ENCODE measurements at places on chromosomes 5 and 9.
A peak's percentile ranks its signal among the peaks of the same experiment; 100 is the strongest.

- DNase-seq, result peak; percentile 86
These were observed 77.4 kb upstream of the DMRT1 start for GRCh38 chr9:764105-764524.

DNA sequence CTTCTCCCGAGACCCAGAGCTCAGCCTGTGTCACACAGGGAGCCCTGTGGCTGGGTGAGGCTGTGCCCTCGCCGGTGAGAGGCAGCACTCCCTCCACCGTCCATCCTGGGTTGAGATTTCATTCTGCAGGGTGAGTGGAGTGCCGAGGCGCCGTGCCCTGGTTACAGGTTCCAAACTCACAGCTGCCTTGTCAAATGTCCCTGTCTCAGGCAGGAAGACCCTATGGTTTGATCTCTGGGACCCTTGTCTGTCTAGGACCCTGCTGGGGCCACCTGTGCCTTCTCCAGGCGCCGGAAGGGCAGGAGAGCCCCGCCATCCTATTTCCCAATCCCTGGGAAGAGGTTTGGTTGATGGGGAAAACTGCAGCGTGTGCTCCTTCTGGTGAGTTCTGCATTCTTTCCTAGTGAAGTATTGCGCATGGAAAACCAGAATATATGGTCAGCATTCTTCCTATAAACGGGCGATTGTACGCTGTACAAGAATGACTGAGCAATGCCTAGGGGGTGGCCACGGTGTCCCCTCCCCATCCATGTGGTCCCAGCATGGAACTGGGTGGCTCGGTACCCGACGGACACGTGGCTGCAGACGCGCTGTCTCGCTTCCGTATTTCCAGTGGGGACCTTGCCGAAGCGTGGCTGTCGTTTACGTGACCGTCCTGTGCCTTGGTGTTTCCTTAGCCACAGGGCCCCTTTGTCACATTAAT lies 95.9 kb upstream of the COL5A1 start:
- no peak for DNase-seq

- no peak for DNase-seq
These were observed 14.4 kb downstream of the FREM1 start for GRCh38 chr9:14895806-14896205.

DNA sequence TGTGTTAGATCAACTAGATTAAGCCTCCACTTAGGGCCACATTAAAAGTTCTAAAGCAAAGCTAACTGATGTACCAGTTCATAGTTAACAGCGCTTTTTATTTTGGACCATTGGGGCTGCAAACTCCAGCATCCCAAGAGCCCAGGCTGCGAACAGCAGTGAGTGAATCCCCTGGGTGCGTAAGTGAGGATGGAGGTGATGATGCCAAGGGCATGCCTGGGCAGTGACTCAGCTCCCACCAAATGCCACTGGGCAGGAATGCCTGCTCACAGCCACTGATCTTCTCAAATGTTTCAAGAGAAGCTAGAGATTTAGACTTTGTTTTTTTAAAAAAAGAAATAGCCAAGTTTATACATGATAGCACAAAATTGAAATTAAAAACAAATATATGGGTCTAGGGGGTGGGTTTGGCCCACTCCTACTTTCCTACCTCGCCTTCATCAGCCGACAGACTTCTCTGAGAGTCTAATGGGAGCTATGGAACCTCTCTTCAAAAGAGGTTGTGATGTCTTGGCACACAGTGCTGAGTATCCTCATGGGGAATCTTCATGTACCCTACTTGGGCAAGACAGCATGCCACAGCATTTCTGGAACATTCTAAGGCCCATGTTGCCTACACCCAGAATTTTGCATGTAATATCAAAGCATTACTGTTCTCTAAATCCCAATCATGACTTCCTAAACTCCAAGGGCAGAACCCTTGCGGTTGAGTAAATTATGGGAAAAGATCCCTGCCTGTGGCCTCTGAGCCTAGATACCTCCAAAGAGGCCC lies 398.1 kb downstream of the EBF1 start:
- DNase-seq, result peak; percentile 68

DNA sequence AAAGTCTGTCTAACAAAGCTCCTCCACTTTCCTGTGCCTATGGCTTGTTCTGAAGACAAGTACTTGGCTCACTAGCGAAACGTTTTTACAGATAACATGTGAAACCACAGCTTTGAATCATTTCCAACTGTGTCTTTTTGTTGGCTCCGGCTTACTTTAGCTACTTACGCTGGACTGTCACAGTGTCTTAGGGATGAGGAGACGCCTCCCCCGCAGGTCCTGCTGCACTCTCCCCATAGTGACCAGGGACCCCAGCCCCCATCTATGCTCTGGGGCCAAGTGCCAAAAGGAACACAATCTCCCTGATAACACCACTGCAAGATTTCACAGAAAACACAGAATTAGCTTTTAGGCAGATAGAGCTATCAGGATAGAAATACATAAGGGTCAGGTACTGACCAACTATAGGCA lies 219.1 kb downstream of the ADAMTS6 start:
- no peak for DNase-seq

DNA sequence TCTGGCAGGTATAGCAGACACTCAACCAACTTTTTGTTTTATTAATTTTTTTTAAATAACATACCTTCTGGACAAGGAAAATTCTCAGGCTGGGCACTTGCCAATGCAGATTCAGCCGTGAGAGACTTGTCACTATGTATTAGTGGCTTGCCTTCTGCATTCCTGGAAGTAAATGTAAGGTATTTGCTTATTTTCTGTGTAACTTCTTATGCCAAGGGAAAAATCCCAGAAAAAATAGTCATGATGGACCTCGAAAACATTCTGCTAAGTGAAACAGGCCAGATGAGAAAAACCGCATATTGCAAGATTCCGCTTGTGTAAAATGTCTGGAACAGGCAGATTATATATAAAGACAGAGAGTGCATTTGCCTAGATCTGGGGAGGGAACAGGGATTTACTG lies 260.3 kb upstream of the DAPK1 start:
- DNase-seq, result no peak

DNA sequence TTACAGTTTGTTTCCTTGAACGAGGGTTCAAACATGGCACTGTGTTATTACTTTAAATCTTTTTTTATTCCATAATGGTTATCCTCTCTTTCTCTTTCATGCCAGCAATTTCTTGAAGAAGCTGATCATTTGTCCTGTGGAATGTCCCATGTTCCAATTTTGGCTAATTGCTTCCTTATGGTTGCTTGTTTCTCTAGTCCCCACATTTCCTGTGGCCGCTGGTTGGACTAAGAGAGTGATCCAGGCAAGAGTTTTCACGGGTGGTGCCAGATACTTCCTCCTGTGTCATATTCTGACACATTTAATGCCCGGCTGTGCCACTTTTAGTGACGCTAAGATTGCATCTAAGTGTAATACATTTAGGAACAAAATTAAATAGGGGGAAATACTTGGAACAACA lies 83.8 kb upstream of the FAM169A start:
- no peak for DNase-seq

DNA sequence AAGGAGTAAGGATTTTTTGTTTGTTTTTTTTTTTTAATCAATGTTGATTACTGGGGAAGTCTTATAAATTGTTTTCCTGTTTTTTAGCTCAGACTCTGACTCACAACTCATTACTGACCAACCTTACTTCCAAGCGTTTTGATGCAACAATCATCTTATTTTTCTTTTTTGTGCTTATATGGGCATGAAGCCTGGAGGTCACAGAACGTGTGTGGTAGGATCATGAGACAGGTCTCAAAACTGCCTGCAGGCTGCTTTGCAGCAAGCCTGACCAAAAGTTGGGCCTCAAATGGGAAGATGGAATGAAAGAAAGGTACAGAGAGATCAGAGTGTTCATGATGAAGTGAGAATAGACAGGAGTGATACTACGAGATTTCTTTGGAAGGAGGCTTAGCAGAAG lies 38.5 kb downstream of the SNCAIP start:
- DNase-seq, result no peak

GRCh38 chr5:112663146-112663545 lies 74.5 kb upstream of the APC start:
- DNase-seq, result no peak

GRCh38 chr5:156682971-156683370 lies 167.1 kb upstream of the PPP1R2B start:
- no peak for DNase-seq

- DNase-seq, result peak; percentile 3
These were observed at the start of gene COL23A1 for GRCh38 chr5:178590141-178590923. COL23A1 (minus strand) TSS chr5:178590393.

- DNase-seq, result no peak
These were observed 58.7 kb upstream of the NFIB start for GRCh38 chr9:14372437-14373335.

- no peak for DNase-seq
These were observed 54.5 kb downstream of the ZNF366 start for GRCh38 chr5:72452515-72453245.

DNA sequence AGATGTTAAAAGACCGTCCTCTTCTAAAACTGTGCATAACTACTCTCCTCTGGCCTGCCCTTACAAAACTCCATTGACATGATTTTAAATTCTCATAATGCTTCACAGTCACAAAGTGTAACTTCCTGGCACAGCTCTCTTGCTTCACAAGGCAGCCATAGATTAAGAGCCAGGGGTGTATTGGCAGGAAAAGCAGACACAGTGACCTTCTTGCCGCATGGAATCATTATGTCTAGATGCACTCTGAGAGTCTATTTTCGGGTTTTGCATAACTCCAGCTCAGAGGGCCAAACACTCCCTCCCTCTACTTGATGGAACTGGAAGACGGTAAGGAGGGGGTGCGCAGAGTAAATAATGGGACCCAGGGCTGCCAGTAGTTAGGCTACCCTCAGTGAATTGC lies 110.1 kb downstream of the MARCHF3 start:
- no peak for DNase-seq

DNA sequence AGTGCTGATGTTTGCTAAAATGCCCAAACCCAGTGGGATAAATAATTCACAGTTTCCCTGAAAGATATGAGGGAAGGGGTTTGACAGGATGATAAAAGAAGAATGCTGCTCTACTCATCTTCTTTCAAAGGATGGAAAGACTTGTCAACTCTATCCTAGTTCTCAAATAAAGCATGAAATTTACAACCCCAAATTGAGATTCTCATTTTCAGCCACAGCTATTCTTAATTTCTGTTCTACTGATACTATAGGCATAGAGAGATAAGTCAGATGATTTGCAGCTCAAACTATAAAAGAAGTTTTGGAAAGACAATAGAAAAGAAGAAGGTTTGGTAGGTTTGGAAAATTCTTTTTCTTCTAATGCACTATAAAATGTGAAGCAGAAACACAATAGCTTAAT lies 542.6 kb downstream of the CSNK1G3 start:
- no peak for DNase-seq

DNA sequence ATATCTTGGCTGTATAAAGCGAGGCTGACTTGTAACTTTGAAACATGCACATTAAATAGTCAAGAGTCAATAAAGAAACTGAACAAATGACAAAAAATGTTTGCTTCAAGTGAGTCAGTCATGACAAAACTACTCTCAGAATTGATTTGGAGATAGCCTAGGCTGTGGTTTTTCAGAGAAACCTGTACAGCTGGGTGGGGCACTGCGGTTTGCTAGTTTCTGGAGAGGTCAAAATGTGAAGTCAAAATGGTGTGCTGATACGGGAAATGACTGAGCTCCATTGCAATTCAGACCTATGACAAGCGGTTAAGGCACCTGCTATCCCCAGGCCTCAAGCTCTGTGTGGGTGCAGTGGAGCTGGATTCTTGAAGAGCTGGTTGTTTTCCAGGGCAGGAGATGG lies 10.3 kb upstream of the CD180 start:
- no peak for DNase-seq

DNA sequence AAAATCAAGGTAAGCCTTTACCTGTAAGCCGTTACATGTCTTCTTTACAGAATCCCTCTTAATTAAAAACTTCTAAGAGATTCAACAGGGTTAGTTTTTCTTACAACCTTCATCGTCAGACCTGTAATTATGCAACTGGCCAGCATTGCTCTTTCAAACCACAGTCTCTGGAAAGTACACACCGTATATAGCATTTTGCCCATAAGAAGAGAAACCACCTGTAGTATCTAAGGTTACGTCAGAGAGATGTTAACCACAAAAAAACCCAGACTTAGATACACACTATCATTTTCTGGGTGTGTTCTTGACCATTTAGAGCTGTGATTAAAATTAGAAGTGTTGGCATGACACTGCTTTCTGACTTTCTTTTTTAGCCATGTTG lies 140.0 kb downstream of the MUSK start:
- no peak for DNase-seq

DNA sequence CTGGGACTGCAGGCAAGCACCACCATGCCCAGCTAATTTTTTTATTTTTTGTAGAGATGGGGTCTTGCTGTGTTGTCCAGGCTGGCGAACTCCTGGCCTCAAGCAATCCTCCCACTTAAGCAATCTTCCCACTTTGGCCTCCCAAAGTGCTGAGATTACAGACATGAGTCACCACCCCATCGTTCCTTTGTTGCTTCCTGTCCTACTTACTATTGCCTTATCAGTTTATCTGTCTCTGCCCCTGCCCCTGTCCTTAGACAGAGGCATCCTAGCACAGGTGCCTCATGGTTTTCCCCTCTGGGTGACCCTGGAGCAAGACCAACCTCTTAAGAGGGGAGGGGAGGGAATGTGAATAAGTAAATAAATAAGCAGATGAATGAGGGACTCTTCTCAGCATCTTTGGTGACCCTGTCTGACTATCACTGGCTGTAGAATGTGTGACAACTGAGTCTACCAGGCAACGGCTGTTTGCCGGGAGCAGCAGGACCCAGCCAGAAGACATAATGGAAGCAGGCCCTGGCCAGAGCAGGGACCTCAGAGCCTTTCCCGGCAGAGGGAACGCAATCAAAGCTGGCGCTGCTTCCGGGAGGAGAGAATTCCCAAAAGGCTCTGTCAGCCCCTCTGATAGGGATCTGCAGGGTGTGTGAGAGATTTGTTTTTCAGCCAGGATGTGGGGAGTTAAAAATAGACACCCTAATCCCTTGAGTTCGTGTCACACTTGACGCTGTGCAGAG lies 43.8 kb upstream of the DAB2IP start:
- DNase-seq, result peak; percentile 78

GRCh38 chr5:18602402-18602801 lies 968.1 kb downstream of the TAF11L14 start:
- no peak for DNase-seq

DNA sequence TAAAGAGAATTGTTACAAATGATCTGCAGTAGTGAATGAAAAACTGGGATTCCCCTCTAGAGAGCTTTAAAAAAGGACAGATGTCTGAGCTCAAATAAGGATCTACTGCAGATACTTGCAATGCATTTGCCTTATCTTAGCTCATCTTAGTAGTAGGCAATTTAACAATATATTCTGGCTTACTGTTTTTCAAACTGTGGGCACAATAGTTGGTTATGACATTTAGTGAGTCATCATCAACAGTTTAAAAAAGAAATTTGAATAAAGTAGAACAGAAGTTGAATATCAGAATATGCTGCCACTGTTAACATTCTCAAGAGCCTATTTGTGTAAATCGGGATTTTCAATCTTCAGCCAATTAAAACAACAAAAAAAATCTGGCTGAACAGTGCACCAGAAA lies 6.7 kb upstream of the CAST start:
- no peak for DNase-seq

GRCh38 chr9:74025402-74025925 lies 471.7 kb upstream of the RORB start:
- DNase-seq, result no peak
